Activated naive CD8-positive, alpha-beta T cell treated with anti-CD3 and anti-CD28 coated beads for 36 hours (primary cell): ENCODE measurements at places on chromosomes 3 and 15. TPM values are rescaled to one million over a fixed set of nuclear protein-coding genes. Genes with fewer than 3 reads are reported as not detected.

DNA sequence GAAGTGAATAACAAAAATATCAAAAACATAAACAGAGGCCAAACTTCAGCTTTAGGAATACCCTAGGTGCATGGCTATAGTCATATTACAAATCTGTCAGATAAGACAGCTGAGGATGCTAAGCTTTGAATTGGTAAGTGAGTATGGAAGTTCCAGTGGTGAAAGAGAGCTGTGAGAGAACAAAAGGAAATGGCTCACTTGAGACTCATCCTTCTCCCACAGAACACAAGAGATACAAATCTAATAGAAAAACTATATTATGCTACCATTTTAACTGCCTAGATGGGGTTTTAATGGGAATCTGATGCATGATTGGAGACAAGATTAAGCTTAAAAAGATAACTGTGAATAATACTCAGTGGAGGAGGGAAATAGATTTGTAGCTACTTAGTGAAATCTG, 21.5 kb upstream of the PEX5L start:
- no peak for DNase-seq
- H3K4me1 ChIP-seq = no peaks in the 10 kb centered on the region
- H3K27me3 ChIP-seq = no peaks in the 10 kb centered on the region
- H3K4me3 ChIP-seq = no peak overlapping the region
- H3K27ac ChIP-seq = no peak overlapping the region

DNA sequence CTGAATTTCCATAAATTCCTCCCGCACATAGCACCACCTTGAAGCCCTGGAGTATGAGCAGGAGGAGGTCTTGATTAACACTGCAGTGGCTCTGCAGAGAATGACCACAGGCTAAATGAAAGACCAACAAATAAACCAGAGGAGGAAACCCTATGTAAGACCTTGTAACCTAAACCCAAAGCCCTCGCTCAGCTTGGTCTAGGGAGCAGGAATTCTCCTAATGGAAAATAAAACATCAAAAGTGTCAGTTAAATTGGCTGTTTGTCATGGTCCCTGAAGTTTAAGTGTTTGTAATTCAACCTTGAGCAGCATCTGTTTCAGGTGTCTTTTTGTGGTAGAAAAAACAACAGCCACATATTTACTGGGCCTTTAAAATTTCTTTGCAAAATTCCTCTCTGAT, 9.2 kb upstream of the UBE2Q2 start:
- no peaks in the 10 kb centered on the region for H3K27me3 ChIP-seq
- peaks cover 3% of the 10 kb centered on the region for H3K4me1 ChIP-seq
- DNase-seq = no peak
- H3K36me3 ChIP-seq = no peaks in the 10 kb centered on the region
- H3K4me3 ChIP-seq = no peak overlapping the region

DNA sequence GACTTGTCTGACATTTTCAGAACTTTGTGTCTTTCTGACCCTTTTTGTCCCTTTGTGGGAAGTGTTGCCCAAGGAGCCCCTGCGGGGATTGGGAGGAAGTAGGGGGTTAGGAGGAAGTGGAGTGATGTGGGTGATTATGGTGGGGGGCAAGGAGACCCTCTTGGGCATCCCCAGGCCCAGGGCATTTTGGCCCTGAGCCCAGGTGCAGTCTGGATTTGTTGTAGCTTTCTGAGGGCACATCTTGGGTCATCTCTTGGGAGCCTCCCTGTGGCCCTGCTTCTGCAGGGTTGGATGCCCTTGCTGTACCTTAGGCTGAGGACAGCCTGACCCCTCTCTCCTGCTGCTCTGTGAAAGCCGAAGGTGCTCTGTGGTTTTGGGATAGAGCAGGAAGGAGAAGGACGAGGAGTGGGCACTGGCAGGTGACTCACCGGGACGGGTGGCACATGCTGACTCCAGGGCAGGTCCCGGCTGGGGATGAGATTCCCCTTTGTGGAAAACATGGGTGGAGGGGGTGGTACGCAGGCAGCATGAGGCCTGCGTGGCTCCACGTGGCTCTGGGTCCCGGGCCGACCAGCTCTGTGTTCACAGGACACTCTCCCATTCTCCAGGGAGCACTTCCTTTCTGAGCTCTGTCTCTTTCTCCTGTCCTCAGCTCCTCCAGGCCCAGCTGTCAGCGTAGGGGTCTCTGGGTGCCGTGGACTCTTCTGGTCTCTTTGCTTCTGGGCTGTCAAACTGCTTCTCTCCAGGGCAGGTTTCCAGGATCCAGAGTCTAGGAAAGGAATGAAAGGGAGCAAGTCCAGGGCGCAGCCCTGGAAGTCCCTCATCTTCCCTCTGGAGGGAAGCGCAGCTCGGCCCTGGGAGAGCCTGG, 11.8 kb downstream of the CD276 start:
- no peak overlapping the region for H3K4me3 ChIP-seq
- peaks cover 74% of the 10 kb centered on the region for H3K27me3 ChIP-seq
- H3K36me3 ChIP-seq = no peaks in the 10 kb centered on the region

DNA sequence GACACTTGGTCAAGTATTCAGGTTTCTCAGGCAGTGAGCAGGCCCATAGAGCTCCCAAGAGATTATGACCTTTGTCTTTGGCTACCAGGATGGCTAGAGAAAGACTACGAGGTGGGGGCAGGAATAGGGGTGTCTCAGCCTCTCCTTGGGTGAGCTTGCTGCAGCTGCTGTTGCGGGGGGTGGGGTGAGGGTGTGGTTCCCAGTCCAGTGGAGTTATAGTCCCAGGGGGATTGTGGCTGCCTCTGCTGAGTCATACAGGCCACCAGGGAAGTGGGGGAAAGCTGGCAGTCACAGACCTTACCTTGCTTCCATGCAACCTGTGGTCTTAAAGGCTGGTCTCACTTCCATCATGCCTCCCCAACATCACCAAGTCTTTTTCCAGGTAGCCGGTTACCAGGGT, 31.7 kb downstream of the ATP2C1 start:
- H3K4me3 ChIP-seq = no peak overlapping the region
- H3K36me3 ChIP-seq = peaks cover 49% of the 10 kb centered on the region
- no peaks in the 10 kb centered on the region for H3K27me3 ChIP-seq
- H3K27ac ChIP-seq = no peak overlapping the region

GRCh38 chr3:4800595-4800994, 178.6 kb upstream of the BHLHE40 start:
- no peaks in the 10 kb centered on the region for H3K27me3 ChIP-seq
- peaks cover 78% of the 10 kb centered on the region for H3K36me3 ChIP-seq
- DNase-seq = no peak
- no peak overlapping the region for H3K27ac ChIP-seq

DNA sequence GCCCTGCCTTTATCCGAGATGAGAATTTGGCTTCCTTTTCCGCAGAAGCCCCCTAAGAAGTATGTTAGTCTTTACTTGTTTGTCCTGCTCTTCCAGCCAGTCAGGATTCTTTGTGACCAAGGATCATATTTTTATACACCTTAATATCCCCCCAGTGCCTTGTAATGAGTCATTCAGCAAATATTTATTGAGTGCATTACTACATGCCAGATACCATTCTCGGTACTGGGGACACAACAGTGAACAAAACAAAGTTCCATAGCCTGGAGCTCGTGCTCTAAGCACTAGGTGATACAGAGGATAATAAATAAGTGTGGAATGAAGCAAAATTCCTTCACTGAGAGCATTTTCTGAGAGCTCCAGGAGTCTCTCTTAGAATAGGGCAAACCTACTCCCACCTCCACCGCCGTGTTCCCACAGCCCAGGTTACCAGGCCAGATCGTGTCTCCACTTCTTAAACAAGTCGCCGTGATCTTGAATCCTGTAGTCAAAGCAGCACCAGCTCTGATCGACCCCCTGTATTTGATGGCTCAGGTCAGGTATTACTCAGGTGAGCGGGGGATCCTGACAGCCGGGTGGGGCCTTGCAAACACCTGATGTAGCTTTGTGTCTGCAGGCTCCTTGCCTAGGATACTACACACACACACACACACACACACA, 18.5 kb downstream of the TTC21A start:
- no peak overlapping the region for H3K27ac ChIP-seq
- H3K36me3 ChIP-seq = no peaks in the 10 kb centered on the region
- H3K4me1 ChIP-seq = peaks cover 15% of the 10 kb centered on the region
- no peaks in the 10 kb centered on the region for H3K27me3 ChIP-seq
- no peak for DNase-seq

- H3K27me3 ChIP-seq = no peaks in the 10 kb centered on the region
- peaks cover 69% of the 10 kb centered on the region for H3K36me3 ChIP-seq
- peaks cover 73% of the 10 kb centered on the region for H3K4me1 ChIP-seq
Observed at GRCh38 chr3:4739289-4740236, 239.7 kb upstream of the BHLHE40 start.

The UBAP1L gene
- total RNA-seq = 2.2 TPM

DNA sequence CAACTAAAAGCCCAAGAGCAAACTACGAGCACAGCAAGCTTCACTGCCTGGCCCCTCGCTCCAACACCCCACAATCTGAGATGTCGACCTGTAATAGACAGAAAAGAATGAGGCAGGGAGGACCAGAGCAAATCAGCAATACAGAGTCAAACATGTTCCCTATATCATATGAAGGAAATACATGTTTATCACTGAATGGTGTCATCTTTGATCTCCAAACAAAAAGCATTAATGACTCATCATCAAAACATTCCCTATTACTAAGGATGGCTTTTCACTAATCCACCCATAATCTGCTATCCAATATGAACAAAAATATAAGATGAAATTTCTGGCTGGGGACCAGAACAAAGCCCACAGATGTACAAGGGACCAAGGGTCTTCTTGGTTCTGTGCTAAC, 34.7 kb downstream of the MYO5A start:
- no peak for DNase-seq
- no peak overlapping the region for H3K4me3 ChIP-seq
- H3K27ac ChIP-seq = no peak overlapping the region
- no peaks in the 10 kb centered on the region for H3K27me3 ChIP-seq
- H3K4me1 ChIP-seq = peaks cover 18% of the 10 kb centered on the region

The LARP6 gene
- 0.12 TPM for total RNA-seq

The SLC6A11 gene
- not detected for total RNA-seq

GRCh38 chr15:89848970-89849292, 34.3 kb upstream of the ANPEP start:
- DNase-seq = no peak
- H3K4me1 ChIP-seq = peaks cover 8% of the 10 kb centered on the region
- no peaks in the 10 kb centered on the region for H3K27me3 ChIP-seq
- peaks cover 9% of the 10 kb centered on the region for H3K36me3 ChIP-seq

- no peak overlapping the region for H3K4me3 ChIP-seq
- H3K4me1 ChIP-seq = peaks cover 2% of the 10 kb centered on the region
- no peak for DNase-seq
- H3K27ac ChIP-seq = no peak overlapping the region
- H3K27me3 ChIP-seq = peaks cover 9% of the 10 kb centered on the region
- H3K36me3 ChIP-seq = no peaks in the 10 kb centered on the region
Observed at GRCh38 chr15:71777216-71777943, 33.0 kb upstream of the NR2E3 start.

DNA sequence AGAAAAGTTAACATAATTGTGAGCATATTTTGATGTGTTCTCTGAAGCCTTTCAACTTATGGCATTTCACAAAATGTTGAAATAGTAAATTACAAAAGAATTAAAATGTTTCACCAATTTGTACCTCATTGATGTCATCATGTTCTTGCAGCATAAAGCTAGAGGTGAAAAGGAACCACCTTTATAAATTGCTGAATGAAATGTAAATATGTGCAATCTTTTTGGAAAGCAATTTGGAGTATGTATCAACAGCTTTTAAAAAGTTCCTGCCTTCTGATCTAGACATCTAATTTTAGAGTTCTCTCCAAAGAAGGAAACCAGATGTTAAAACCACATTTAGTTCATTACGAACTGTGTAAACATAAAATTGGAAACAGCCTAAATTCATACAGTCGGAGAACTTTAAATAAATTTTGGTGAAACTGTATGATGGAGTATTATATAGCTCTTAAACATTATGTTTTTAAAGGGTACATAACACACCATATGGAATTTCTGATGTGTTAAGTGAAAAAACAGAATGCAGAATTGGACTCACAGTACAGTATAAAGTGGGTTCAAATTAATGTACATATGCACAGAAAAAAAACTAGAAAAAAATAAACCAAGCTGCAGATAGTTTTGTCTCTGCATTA, 311.2 kb upstream of the NAALADL2 start:
- H3K36me3 ChIP-seq = no peaks in the 10 kb centered on the region
- no peak overlapping the region for H3K27ac ChIP-seq
- H3K4me1 ChIP-seq = no peaks in the 10 kb centered on the region
- no peak for DNase-seq
- H3K4me3 ChIP-seq = no peak overlapping the region

- peaks cover 12% of the 10 kb centered on the region for H3K27me3 ChIP-seq
- H3K36me3 ChIP-seq = peaks cover 1% of the 10 kb centered on the region
- H3K27ac ChIP-seq = no peak overlapping the region
Observed at GRCh38 chr15:81068516-81068915, 65.6 kb upstream of the CFAP161 start.

The EXD1 gene
- not detected for total RNA-seq

DNA sequence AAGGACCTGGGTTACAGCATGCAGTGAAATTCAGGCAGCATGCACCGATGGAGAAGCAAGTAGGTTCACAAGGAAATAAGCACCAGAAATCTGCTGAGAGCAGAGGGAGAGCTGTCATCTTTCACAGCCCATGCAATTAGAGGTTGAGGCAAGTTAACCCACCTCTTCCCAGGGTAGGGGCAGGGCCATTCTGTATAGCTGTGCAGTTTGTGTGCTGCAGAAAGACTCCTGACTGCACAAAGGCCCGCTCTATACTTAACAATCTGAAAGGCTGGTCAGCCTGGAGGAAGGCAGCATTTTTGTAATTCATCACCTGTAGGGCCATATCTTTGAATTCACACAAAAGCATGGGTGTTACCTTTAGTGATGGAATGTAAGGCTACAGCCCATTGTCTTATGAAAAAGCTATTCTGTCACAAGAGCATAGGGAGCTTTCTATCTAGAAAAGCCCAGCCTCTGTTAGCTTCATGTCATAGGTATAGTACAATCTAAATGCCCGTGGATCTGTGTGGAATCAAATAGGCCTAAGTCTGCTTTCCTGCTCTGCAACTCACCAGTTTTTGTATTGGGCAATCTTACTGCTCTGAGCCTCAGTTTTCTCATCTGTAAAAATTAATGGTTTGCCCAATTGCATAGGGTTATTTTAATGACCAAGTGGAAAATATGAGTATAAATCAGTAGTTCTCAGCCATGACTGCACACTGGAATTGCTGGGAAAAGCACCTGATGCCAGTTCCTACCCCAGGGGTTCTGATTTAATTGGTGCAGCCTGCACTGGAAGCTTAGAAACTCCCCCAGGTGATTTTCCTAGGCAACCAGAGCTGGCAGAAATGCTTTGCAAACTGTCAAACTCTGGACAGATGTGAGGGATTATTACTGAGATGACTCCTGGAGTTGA, 65.2 kb downstream of the ATP13A5 start:
- peaks cover 7% of the 10 kb centered on the region for H3K27me3 ChIP-seq
- no peaks in the 10 kb centered on the region for H3K36me3 ChIP-seq
- no peaks in the 10 kb centered on the region for H3K4me1 ChIP-seq
- no peak for DNase-seq
- no peak overlapping the region for H3K4me3 ChIP-seq
